ENCODE measurements at places on chromosomes 16 and 17.

DNA sequence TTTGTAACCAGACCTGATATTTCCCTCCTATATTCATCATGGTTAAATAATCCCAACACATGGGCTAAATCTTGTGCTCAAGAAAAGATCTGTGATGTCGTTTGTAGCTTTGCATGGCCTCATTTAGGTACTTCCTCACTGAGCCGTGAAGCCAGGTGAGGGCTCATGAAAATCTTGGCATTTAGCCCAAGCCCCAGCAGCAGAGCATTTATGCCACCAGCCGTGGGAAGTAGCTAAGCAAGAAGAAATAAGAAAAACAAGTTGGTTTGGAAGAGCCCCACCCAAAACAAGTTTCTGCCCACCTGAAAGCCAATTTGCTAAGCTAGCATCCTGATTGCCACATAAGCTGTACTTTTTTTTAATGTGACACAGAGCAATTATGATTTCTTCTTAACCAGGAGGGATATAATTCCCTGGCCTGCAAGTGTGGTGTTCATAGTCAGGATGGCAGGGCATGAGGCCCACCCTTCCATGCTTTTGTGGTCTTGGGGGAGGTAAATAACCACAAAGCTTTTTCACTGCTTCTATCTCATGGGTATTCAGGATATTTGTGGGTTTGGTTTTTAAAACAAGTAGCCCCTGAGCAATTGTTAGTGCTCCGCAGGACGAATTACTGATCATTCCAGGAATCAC lies 10.5 kb downstream of the TMIGD1 start:
- DNase-seq: no peak

DNA sequence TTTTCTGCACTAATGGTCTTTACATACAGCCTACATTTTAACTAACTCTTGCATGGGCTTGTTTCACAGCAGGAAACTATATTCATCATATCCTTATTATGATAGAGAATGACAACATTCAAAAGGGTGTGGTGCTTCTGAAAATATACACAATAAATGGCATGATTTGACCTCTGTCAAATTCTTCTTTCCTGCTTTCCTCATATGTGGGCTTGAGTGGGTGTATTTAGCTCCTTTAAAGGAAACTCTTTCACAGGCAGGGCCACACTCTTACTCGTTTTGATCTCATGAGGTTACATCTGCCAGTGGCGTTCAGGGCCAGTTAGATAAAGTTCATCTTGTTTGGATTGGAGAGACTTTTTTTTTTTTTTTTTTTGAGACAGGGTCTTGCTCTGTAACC lies 6.1 kb downstream of the SLC35G3 start:
- DNase-seq: no peak

- DNase-seq: no peak
Observed at GRCh38 chr17:11467639-11468038, 130.6 kb upstream of the DNAH9 start.

DNA sequence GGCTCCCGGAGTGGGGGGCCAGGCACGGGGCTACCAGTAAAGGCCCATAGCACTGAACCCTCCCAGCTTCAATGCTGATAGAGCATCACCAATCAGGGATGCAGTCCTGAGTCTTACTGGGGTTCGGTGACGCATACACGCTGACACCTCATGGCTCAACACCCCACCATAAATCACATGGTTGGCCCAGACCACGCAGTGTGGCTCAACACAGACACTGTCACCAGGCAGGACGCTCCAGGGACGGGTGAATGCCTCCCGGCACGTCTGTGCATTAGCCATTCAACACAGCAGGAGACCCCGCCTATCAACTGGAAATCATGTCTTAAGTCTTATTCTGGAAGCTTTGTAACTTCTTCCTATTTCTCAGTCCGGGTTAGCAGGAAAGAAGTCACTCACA lies 35.0 kb downstream of the NECAB2 start:
- no peak for DNase-seq

GRCh38 chr16:78894886-78895285 lies 705.7 kb downstream of the MAF start:
- no peak for DNase-seq

- DNase-seq: peak; percentile 61
Observed at GRCh38 chr17:75587675-75588595, at the start of gene MYO15B. MYO15B (plus strand) TSS chr17:75587800; CDS start chr17:75588058, 258 bp downstream.

- no peak for DNase-seq
Observed at GRCh38 chr17:13395346-13395745, 206.4 kb downstream of the HS3ST3A1 start.

GRCh38 chr16:76386784-76387183 lies 109.6 kb downstream of the CNTNAP4 start:
- no peak for DNase-seq

DNA sequence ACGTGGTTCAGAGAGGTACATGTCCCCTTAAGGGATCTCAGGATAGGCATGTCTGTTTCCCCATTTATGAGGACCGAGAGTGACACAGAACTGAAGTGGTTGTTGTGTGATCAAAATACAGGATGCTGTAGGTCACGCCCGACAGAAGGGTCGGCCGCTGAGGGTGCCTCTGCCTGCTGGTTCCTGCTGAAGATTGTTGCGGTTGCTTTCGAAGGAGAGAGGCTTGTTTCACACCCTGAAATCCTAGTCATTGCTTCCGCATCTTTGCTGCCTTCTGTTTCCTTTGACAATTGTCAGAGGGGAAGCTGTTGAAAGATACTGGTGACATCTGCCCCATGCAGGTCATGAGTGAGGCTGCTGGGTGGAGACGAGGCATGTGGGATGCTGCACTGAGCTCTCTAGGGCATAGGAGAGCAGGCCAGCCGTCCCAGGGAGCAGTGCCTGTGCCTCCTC lies 3.8 kb upstream of the NAT9 start:
- DNase-seq: no peak

DNA sequence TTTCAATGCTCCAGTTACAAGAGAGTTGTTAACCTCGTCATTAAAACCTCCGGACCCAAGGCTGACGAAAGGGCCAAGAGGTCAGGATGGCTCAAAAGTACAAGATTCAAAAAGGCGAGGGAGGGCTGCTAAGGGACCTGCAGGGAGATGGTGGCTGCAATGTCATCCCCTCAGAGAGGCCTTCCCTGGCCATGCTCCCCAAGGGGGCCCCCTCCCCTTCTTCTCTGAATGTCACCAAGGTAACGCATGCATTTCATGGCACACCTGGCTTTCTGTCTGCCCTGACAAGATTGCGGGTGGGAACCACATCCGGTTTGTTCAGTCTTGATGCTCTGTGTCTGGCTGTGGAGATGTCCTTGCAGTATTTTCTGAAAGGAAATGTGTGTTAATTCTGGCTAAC lies 89.9 kb downstream of the C16orf78 start:
- no peak for DNase-seq

GRCh38 chr17:21389394-21389793 lies 13.2 kb downstream of the KCNJ12 start:
- no peak for DNase-seq

DNA sequence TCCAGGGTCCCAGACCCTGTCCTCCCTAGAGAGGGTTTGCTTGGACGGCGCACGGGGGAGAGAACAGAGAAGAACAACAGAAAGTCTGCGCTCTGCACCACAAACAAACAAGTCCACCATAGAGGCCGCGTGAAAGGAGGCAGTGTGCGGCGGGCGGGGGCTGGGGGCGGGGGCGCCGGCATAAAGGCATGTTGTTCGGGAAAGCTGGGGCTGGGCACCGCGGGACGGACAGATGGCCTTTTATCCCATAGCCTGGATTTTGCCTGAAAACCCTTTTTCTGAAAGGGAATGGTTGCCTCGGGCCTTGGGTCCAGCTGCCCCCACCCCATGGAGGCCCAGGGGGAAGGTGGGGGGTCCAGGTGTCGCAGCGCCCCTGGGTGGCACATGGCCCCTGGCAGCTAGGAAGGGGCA lies 26.0 kb downstream of the FA2H start:
- peak; percentile 79 for DNase-seq

DNA sequence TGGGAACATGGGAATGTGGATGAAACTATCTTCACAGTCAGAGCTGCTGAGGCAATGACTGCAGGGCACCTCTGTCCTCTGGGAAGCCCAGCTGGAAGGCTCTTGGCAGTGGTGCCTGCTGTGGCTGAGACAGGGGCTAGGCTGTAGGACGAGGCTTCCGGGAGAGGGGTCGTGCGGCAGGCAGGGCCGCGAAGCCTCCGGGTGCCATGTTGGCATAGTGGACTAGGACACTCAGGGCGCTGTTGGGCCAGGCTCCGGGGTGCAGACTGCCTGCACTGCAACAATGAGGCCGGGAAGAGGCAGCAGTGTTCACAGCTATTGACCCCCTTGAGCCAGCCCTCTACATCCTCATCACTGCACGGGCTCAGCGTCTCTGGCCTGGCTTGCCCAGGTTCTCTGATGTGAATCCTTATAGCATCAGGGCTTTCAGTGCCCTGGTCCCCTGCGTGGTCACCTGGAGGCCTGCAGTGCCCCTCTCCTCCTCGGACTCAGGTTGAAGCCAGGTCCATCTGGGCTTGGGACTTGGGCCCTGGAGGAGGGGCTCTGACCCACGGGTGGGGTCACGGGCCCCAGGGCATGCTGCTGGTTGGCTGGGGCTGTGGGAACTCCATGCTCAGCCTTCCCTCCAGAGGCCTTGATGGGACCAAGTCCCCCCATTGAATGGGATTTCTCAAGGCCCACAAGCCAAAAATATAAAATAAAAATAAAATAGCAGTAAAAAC lies 91.6 kb downstream of the TNFRSF13B start:
- DNase-seq: no peak

DNA sequence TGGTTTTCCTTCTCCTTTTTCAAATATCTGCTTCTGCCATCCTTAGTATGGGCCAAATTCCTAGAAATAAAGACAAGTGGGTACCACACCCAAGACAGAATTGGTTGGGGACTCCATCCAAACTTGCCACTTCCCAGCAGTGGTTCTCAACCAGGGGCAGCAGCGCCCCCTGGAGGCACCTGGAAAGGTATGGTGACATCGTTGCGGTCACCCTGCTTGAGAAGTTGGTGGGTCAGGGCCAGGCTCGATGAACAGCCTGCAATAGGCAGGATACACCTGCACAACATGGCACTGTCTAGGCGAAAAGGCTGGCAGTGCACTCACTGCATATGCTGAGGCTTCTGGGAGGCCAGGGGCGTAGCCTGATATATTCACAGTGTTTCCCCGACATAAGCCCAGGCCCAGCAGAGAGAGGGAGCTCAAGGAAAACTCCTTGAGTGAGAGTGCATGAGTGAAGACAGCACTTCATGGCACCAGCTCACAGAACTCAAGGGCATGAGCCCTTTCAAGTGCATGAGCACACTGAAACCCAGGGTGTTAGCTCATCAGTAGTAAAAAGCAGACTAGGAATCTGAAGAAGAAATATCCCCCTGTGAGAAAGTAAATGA lies 57.7 kb downstream of the CMC2 start:
- peak; percentile 4 for DNase-seq

DNA sequence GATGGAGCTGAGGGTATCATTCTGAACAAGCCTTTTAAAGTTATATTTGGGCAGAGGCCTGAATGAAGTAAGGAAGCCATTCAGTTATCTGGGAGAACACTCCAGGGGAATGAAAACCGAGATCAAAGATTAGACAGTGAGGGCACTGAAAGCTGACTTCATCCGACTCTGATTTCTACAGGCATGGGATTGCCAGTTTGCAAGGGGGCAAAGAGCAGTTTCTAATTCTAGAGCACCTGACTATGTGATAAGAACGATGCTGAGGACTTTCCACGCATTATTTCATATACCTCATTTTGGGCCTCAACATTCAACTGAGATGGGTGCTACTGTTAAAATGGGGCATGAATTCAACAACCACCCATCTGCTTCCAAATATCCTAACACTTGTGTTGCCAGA lies 135.7 kb downstream of the CDK5R1 start:
- DNase-seq: no peak

GRCh38 chr16:67647681-67648080 lies 2.7 kb downstream of the CARMIL2 start:
- no peak for DNase-seq

DNA sequence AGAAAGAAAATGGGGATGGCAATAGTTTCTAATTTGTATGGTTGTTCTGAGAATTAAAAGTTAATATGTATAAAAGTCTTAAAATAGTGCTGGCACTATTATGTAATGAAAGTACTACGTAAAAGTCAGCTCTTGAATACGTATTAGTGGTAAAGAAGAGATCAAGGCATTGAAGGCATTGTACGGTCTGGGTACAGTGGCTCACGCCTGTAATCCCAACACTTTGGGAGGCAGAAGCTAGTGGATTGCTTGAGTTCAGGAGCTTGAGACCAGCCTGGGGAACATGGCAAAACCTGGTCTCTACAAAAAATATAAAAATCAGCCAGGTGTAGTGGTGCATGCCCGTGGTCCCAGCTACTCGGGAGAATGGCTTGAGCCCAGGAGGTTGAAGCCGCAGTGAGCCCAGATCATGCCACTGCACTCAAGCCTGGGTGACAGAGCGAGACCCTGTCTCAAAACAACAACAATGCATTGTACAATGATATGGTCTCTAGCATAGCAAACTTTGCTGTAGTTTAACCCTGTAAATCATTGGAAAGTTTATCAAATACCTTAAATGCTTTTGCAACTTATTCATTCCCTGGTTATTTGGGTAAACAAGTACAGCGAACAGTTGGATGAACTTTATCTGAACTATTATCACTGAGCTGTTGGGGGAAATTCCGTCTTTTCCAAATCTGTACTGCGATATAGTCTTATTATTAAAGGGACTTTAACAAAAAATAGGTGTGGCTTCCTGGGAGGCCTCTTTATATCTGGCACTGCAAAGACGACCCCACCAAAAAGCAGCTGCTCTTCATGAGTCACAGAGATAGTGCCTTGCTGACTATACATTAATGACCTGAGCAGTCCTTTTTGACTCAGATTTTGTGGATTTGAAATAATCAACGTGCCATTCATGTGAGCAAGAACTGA lies 73.6 kb downstream of the GPRC5B start:
- no peak for DNase-seq

DNA sequence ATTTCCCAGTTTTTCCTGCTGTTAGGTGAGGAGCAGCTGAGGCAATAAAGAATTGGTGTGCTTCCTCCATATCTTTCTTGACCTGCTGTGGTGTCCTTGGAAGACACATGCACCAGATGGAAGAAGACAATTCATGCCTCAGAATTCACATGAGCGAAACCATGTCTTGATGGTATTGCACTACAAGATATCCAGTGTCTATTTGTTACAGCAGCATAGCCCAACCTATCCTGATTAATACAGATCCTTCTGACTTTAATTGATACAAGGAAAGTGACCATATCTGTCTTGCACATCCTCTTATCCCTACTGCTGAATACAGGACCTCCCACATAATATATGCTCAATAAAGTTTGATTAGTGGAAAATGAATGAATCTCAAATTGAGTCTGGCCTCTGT lies 9.1 kb upstream of the TOX3 start:
- DNase-seq: no peak
